ENCODE measurements at places on chromosomes 6 and 20.
A peak's percentile ranks its signal among the peaks of the same experiment; 100 is the strongest.

DNA sequence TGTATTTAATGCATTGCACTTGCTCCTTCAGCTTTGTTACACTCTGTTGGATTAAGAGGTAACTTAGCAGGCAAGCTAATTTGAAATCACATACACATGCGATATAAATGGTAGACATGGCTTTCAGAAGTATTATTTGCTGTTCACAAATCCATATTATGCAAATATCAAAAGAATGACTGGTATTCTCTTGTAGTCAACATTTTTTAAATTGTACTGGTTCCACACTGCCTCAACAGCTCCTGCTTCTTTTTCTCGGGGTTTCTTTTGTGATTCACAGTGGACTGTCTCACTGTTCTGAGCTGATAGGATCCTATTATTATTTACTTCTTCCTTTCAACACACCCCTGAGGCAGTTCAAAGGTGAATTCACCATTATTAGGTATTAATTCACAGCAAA, 927.4 kb downstream of the KIF16B start:
- DNase-seq: no peak

DNA sequence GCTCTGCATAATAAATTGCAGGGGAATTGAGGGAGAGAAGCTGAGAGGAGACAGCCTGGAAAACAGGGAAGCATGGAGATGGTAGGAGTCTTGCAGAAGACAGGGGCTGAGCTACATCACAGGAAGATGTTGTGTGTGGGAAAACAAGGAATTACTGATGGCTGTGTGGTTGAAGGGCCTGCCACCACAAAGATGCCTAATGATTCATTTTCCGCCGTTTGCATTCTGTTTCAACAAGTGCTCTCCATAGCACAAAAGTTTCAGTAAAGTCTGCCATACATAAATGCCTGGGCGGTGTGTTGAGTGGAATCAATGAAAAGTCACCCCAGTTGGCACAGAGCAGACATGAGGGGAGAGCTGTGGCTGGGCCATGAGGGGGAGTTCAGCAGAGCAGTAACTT, 5.6 kb upstream of the KLHL31 start:
- no peak for DNase-seq

GRCh38 chr6:1864496-1864895, 254.8 kb downstream of the FOXC1 start:
- no peak for DNase-seq

GRCh38 chr20:15922556-15922955, 650.7 kb downstream of the KIF16B start:
- DNase-seq: no peak

DNA sequence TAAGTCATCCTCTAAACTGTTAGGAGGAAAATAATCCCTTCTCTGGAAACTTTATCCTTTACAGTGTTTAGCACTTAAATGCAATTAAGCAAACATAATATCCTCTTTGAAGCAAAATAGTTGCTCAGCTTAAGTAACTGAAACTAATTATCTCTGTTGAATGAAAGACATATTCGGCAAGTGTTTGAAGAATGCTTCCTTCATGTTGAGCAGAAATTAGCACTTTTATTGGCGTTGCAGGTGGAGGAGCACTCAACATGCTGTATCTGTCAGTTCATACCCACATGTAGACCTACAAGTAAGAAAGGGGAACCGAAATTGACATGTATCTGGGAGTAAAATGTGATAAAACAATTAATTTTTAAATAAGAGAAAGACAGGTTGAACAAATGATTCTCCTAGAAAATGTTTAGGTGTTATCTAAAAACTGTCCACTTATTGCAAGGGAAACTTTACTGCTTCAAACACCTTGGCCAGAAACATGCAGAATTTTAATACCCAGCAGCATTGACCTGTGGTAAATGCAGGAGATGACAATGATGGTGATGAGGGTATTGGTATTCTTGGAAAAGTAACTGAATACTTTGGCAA, 987.0 kb upstream of the MAP3K7 start:
- DNase-seq: no peak

GRCh38 chr20:1775117-1775516, 117.5 kb upstream of the SIRPG start:
- DNase-seq: no peak

GRCh38 chr20:23449421-23449820, 3.3 kb downstream of the CST11 start:
- DNase-seq: no peak

GRCh38 chr20:38633577-38634093, 32.0 kb downstream of the ARHGAP40 start:
- DNase-seq: peak; percentile 55

- no peak for DNase-seq
Measured at GRCh38 chr20:61835301-61835700, 230.4 kb downstream of the TAF4 start.

GRCh38 chr6:54981276-54981609, 134.7 kb downstream of the FAM83B start:
- no peak for DNase-seq

- no peak for DNase-seq
Measured at GRCh38 chr6:19632786-19633185, 204.4 kb upstream of the ID4 start.

DNA sequence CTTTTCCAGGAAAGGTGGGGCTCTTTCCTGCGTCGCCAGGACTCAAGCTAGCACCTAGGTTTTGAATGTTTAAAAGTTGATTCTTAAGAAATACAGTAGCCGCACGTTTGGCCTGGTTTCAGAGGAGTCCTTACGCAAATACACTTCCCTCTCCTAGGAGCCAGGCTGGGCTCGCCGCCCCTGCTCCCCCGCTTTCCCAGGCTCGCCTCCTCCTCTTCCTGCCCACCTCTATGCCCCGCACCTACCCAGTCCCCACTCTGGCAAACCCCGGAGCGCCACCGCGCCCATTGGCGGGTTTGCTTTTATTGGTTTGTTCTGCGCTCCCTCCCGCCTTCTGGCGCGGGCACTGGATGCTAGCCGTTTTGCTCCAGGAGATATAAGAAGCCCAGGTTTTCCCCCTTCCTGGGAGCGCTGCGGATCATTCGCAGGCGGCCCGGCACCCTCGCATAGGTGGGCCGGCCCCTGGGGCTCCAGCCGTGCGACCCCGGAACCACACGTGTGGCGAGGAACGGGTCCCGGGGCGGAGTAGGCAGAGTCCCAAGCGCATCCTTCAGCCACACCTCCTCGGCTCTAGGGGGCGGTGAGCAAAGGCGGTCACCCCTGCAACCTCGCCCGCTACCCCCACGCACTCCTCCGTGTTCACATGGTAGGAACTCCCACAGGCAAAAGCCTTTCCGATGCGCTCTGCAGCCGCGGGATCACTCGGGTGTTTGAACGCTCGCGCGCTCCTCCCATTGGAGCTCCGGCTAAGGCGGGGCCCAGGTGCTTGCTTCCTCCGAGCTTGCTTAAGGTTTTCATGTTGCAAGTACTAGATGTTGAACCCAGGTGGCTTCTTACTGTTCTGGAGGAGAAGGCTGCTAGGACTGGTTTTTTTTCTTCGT, 119.0 kb downstream of the RTN4IP1 start:
- DNase-seq: peak; percentile 69

DNA sequence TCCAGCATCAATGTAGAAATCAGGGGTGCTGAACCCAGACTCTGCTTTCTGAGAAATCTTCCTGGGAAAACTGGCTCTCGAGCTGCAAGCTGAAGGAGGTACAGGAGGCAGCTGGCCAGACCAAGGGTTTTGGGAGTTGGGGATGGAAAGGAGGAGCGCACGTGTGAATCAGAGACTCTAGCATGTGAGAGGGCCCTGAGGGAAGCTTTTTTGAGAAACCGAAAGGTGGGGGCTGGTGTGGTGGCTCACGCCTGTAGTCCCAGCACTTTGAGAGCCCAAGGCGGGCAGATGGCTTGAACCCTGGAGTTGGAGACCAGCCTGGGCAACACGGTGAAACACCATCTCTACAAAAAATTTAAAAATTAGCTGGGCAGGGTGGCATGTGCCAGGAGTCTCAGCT, 37.1 kb upstream of the EEF1E1 start:
- no peak for DNase-seq

- DNase-seq: no peak
Measured at GRCh38 chr6:38364775-38365174, 275.0 kb downstream of the BTBD9 start.

DNA sequence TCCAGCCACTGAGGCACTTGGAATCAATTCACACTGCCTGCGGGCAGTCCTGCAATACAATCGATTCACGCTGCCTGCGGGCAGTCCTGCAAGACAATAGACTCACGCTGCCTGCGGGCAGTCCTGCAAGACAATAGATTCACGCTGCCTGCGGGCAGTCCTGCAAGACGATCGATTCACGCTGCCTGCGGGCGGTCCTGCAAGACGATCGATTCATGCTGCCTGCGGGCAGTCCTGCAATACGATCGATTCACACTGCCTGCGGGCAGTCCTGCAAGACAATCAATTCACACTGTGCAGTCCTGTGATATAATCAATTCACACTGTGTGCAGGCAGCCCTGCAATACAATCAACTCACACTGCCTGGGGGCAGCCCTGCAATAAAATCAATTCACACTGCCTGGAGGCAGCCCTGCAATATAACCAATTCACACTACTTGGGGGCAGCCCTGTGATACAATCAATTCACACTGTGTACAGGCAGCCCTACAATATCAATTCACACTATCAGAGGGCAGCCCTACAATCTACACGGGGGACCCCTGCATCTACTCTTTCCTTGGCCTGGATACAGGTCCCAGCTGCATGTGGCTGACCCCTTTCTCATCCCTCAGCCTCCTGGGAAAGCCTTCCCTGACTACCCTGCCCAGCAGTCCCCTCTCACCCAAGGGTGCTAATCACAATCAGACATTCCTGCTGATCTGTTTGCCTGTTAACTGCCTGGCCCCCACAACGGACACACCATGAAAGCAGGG, 10.4 kb downstream of the TAF4 start:
- no peak for DNase-seq

- no peak for DNase-seq
Measured at GRCh38 chr6:23031986-23032385, 462.6 kb downstream of the HDGFL1 start.

DNA sequence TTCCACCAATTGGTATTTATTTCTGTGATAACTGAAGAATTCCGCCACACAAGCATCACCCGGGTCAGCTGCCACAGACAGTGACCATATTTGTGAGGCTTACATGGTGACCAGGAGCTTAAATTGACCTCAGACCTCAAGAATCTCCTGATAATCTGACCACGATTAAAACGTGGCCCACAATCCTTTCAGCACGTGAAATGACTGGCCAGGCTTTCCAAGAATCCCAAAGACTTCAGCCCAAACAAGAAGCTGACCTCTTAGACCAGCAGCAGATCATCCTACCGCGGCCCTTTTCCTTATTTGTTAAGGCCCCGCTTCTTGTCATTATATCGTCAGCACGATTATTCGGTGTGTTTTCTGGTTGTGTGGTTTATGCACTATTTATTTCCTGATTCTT, 45.6 kb upstream of the CD93 start:
- no peak for DNase-seq

DNA sequence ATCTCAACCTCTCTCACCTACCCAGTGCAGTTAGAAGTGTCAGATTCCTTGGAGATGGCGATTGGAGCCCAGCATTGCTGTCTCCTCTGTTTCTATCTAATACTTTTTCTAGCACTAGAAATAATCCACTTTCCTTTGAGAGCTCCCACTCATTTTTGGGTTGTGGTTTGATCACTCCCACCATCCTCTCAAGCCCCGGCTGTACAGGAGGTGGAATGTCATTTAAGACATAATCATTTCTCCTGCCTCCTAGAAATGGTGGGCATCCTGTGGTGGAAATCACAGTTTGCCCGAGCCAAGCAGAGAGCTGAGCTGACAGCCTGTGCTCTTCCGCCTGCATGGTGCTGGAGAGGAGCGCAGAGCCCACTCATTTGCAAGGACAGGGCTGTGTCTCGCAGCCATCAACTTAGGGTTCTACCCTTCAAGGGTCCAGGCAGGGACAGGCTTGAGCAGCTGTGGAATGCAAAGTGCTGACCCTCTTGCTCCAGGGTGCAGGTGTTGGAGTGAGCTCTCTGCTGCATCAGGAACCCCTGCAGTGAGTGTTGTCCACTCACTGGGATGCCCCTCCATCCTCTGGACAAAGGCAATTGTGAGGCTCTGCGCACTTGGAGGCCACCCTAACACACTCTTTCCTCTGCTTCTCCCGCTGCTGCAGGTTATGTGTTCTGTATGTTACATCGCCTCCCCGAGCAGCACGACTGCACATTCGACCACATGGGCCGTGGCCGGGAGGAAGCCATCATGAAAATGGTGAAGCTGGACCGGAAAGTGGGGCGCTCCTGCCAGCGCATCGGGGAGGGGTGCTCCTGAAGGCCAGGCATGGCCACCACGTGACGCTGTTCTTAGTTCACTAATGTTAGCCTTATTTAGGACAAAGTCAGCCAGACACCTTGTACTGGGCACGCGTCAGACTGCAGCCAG, 332.3 kb downstream of the ZFAND3 start:
- DNase-seq: no peak

DNA sequence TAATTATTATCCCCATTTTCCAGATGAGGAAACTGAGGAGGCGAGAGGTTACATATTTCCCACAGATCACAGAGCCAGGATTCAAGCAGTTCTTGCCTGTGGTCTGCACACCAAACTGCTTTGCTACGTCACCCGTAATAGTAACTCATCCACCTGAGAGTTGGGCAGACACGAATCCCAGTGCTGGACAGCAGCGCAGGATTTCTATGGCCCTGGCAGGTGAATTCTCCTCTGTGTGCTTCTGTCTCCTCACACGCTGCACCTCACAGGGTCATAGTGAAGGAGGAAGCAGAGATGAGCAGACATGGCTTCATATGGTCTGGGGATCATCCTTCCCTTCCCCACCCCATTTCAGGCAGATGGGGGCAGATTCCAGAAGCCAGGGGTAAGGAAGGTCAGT, 127.0 kb upstream of the LRFN2 start:
- no peak for DNase-seq

GRCh38 chr6:16725145-16725864, 36.0 kb downstream of the ATXN1 start:
- DNase-seq: no peak

DNA sequence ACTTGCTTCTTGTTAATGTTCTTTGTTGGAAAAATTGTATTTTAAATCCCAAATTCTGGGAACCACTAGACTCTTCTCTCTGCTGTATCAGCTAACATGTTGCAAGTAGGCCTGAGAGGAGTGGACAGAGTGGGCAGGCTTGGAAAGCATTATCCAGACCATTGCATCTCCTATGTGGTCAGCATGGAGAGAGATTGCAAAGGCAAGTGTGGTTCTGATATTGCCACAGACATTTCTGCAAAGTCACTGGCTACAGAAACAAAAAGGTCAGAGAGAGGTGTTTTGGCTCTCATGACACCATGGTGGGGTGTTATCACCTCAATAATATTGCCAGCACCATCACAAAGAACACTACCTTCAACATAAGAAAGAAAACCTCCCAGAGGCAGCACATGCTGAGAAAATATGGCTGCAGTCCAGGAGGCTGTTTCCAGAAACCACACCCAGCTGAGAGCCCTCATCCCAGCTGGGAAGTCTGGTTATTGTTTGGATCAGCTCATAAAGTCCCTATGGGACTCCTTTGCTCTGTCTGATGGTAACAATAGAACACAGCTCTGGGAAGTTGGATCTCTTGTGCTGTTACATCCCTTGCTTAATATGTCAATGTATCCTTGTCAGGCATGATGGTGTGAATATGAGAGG, 78.2 kb upstream of the TBX18 start:
- no peak for DNase-seq

- DNase-seq: peak; percentile 36
Measured at GRCh38 chr6:24883618-24884017, 52.1 kb downstream of the RIPOR2 start.
